ENCODE measurements at places on chromosomes 4 and X. TPM values are rescaled to one million over a fixed set of nuclear protein-coding genes. Genes with fewer than 3 reads are reported as not detected.

DNA sequence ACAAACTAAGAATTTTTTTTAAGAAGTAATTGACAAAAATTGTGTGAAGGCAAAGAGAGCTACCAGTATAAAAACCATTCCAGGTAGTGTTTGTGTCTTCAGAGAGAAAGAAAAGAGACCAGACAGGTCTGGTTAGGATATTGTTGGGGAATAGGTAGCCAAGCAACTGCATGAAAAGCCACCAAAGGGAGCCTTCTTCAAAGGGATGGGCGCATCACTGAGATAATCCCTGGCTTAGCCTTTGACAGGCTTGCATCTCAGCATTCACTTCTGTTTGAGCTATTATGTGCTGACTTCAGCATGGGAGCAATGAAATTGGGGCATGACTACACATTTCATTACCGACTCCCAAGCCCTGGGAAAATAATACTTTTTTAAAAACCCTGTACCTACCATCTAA, 496.6 kb downstream of the IL1RAPL1 start:
- DNase-seq: no peak

The NUP62CL gene
- 2.6 TPM for total RNA-seq

The AMER1 gene
- 9.4 TPM for total RNA-seq

- DNase-seq: no peak
These were observed 393.4 kb downstream of the PABPC4L start for GRCh38 chr4:133808151-133808550.

The CPXCR1 gene
- not detected for total RNA-seq

DNA sequence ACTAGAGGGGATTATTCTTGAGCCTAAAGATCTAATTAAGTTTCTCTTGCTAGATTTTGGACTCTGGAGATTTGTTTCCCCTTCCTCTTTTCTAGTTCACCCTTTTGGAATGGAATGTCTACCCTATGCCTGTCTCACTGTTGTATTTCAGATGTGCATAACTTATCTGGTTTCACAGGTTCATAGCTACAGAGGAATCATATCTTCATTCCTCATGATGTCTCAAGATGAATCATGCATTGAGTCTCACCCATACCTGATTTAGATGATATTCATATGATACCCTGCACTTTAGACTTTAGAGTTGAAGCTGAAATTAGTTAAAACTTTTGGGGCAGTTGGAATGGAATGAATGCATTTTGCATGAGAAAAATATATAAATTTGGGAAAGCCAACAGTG, 246.7 kb downstream of the HS3ST1 start:
- no peak for DNase-seq

The DGAT2L6 gene
- not detected for total RNA-seq

The EVC gene
- 9.8 TPM for total RNA-seq

The LONRF3 gene
- total RNA-seq: 0.11 TPM

The FOXR2 gene
- total RNA-seq: not detected

DNA sequence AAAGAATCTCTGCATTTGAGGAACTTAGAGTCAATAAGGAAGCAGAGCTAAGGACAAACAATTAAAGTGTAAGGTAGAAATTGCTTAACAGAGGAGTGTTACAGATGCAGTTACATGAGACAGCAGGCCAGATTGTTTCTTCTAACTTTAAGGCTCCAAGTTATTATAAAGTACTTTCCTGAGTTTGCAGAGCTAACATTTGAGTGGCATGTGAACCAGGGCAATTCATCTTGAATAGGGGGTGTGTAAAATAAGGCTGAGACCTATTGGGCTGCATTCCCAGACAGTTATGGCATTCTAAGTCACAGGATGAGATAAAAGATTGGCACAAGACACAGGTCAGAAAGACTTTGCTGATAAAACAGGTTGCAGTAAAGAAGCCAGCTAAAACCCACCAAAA, 7.6 kb upstream of the LNX1 start:
- DNase-seq: no peak

GRCh38 chrX:150365990-150366911, 3.1 kb downstream of the MAMLD1 start:
- DNase-seq: peak; percentile 51

DNA sequence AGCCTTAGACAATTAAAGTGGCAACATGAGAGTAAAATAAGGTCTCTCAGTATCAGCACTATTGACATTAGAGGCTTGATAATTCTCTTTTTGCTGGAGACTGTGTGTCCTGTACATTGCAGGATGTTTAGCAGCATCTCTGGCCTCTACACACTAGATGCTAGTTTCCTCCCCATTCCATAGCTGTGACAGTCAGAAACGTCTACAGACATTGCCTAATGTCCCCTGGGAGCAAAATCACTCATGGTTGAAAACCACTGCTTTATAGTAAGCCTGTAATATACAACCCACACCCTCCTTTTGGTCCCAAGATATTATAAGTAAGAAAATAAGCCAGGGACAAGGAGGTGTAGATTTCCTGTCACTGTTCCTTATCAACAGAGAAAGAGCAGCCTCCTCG, 166.0 kb downstream of the FRMPD4 start:
- DNase-seq: no peak

The TMEM184C gene
- 39.3 TPM for total RNA-seq

DNA sequence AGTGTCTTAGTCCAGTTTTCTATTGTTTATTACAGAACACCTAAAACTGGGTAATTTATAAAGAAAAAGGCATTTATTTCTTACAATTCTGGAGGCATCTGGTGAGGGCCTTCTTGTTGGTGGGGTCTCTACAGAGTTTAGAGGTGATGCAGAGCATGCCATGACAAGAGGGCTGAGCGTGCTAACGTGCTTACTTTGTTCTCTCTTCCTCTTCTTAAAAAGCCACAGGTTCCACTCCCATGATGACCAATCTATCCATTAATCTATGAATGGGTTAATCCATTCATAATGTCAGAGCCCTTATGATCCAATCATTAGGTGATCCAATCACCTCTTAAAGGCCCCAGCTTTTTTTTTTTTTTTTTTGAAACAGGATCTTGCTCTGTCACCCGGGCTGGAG, 291.5 kb upstream of the GALNTL6 start:
- no peak for DNase-seq

GRCh38 chrX:155134255-155134654, 62.9 kb downstream of the BRCC3 start:
- DNase-seq: no peak

DNA sequence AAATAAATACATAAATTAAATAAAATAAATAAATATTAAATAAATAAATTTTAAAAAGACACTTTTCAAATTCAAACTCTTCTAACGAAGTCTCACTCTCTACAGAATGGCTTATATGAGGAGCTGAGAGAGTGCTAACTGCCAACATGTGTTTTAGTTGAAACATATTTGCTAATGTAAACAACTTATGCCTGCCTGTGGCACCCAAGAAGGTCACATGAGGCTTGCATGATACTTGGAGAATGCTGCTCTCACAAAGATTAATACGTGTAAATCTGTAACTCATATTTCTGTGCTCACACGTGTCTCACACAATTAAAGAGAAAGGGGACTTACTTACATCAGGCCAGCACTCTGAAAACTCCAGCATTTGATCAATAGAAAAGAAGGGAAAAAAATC, 43.2 kb upstream of the PITX2 start:
- DNase-seq: no peak

The TXK gene
- not detected for total RNA-seq

DNA sequence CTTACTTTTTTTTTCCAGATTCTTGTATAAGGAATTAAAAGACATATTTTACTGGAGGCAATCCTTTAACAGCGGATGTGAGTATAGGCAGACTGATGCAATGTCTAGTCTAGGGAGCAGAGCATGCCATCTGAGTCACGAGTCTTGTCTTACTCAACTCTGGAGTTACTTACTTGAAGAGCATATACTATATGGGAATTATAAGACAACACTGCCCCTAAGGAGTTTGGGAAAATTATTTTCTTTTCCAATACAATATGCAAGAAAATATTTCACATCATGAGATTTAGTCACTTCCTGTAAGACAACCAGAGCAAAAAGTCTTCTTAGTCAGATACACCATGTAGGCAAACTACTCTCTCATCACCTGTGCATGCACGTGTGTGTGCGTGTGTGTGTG, 537.3 kb upstream of the FTHL17 start:
- DNase-seq: no peak
